AG09309 (cell line): ENCODE measurements at places on chromosomes 16 and 17.

- DNase-seq = no peak
Measured at GRCh38 chr17:36823850-36824677, 113.2 kb upstream of the LHX1 start.

DNA sequence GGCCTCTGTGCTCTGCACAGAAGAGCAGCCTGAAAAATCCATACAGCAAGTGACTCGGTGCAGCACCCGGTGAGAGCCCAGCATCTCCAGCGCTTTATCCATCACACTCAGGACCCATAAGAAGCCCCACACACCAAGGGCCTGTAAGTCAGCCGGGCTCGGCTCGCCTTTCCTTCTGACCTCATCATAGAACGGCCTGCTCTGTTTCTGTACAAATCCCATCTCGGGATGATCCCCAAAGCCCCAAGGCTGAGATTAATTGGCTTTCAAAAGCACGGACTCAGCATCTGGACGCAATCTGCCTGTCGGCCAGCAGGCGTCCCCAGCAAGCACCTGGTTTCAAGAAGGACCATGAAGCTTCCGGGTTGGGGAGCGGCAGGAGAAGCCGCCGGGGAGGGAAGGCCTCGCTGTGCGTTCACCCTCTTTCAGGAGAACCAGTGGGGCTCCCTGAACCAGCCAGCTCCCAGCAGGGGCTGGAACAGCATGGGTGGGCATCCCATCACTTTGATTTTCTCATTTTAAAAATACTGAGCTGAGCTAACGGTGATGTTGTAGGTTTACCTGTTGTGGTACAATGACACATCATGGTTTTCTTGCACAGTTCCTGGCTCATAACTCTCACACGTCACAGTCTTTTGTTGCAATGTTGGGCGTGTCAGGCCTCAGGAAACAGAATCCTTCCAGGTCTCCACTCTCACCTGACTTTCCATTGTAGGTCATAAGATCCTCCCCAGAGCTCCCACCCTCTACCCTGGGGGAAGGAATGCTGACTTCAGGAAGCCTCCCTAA is 6.7 kb downstream of the CCDC57 start:
- DNase-seq = no peak

DNA sequence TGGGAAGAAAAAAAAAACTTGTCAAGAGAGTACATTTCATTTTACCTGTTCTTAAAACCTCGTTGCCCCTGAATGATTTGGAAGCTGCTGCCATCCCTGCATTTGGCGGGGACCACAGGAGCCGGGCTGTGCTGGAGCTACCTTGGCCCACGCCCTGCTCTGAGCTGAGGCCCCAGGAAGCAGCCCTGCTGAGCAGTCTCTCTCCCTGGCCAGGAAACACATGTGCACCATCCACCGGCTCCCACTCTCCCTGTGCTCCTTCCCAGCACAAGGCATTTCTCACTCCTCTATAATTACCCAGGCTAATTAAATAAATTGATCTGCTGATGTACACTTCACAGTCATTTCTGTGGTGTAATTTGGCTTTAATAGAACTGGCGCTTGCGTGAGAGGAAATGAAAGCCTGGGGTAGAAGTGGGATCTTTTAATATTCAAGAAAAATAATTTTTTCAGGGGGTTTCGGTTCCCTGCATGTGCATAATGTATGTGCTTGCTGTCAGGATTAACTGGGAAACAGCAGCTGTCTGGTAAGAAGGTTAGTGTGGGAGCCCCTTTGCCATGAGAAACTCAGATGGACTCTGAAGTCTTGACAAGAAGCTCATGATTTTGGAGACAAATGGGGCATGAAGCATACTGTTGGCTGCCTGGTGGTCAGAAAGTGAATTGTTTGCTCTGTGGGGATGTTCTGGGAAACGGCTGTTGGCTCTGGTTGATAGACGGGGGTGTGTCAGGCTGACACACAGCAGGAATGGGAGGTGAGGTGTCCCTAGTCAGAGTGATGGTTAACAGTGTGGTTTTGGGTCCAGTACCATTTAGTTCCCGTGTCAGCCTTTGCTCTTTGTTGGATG is 252.3 kb upstream of the EEF2KMT start:
- DNase-seq = no peak

DNA sequence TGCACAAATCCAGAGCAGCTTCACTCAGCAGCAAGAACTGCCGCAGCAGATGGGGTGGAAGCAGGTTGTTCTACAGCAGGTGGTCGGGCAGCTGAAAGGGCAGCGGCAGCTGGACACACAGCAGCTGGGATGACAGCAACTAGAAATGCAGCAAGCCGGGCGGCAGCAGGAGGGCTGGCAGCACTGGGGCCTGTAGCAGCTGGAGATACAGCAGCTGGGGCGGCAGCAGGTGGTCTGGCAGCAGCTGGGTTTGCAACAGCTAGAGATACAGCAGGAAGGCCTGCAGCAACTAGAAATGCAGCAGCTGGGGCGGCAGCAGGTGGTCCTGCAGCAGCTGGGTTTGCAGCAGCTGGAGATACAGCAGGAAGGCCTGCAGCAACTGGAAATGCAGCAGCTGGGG is 460 bp downstream of the KRTAP4-3 start:
- no peak for DNase-seq

DNA sequence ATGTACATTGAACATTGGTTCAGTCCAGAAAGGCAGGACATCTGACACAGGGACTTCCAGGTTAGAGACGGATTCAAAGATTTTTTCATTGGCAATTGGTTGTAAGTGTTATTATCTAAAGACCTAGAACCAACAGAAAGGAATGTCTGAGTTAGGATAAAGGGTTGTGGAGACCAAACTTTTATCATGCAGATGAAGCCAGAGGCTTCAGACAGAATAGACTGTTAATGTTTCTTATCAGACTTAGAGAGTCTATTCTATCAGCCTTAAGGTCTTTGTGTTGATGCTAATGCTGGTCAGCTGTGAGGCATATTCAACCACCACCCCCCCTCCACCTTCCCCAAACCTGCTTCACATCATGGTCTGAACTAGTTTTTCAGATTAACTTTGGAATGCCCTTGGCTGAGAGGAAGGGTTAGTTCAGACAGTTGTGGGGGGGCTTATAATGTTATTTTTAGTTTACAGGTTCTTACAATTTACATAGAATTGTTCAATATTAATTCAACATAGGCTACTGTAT is 2.1 kb upstream of the ITGB3 start:
- DNase-seq = no peak
